Neural progenitor cell (in vitro differentiated cells): ENCODE measurements at places on chromosomes 7 and 10. TPM values are rescaled to one million over a fixed set of nuclear protein-coding genes. Genes with fewer than 3 reads are reported as not detected.

FRMPD2 gene
- total RNA-seq: 0.22 TPM in 1 of 2 replicates, not detected in the other

- no peak for DNase-seq
- no peaks in the 10 kb centered on the region for H3K27me3 ChIP-seq
- no peak overlapping the region for H3K27ac ChIP-seq
- H3K4me3 ChIP-seq: no peak overlapping the region
- H3K36me3 ChIP-seq: no peaks in the 10 kb centered on the region
- H3K4me1 ChIP-seq: no peaks in the 10 kb centered on the region
Measured at GRCh38 chr10:2905851-2906250, 161.5 kb upstream of the PFKP start.

KCNH2 gene
- 2.6 and 11.1 TPM in 2 replicates for total RNA-seq

DNA sequence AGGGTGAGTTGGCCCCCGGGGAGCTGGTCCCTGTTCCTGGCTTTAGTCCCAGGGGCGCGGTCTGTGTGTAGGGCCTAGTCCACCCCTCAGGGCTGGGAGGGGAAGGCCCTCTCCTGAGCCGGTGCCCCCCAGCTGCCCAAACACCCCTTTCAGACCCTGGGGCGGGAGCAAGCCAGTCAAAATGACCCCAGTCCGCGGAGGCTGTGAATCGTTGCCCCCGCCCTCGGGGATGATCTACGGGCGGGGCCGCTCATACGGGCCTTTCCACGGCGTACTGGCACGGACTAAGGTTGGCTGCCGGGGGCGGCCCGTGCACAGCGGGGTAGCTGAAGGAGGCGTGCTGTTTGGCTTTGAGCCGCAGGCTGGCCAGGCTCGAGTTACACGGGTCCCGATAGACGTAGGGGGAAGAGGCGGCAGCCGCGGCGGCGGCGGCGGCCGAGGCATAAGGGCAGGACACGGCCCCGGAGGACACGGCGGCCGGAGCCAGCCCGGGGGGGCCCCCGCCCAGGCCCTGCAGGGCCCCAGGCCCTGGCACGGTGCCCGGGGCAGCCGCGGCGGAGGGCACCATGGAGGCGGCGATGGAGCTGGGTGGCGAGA, 4.3 kb downstream of the ELOVL3 start:
- H3K4me1 ChIP-seq: no peaks in the 10 kb centered on the region
- H3K4me3 ChIP-seq: peak overlapping the region; percentile 54
- H3K27me3 ChIP-seq: peaks cover 100% of the 10 kb centered on the region
- no peak overlapping the region for H3K27ac ChIP-seq
- peak; percentile 94 for DNase-seq
